ENCODE measurements at places on chromosomes 5 and 9. TPM values are rescaled to one million over a fixed set of nuclear protein-coding genes. Genes with fewer than 3 reads are reported as not detected.

Gene CATSPER3
- 0.34 TPM for total RNA-seq

Gene CKMT2
- total RNA-seq: not detected

Gene ZNF454
- total RNA-seq: not detected

Gene AMACR
- total RNA-seq: 5.1 TPM

Gene SLC6A19
- 1.6 TPM for total RNA-seq

Gene GNG10
- total RNA-seq: 13.1 TPM

DNA sequence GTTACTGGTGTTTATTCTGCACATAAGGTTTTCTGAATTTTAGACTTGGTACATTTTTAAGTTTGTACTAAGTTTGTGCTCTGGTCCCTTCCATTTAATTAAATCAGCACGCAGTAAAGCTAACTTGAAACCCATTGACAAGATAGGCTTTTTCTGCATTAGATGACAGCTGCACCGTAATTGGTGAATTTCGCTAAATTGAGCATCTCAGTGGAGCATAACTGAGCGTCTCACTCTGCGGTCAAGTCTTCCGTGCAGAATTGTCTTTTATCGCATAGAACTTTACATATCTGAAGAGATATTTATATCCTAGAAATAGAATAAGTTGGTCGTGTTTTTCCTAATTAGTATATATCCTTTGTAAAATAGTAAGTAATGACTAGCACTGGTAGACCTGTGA lies 4.1 kb downstream of the SUB1 start:
- no peak for DNase-seq

- DNase-seq: no peak
Observed at GRCh38 chr5:124665035-124665434, 81.4 kb downstream of the ZNF608 start.

DNA sequence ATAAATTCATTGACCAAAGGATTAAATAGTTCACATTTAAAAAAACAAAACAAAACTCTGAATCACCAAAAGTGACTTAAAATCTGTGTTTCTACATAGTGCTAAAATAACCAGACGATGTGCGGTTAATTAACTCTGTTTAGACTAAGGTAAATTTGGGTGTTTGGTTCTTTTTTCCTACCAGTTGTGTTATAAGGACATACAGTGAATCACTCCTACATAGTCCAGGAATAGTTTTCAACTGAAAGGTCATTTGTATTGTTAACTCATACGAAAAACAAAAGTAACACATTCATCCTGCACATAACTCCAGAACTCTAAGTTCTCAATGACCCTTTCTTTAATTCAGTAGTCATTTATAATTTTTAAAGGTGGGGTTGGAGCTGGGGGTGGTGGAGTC lies 203.7 kb downstream of the GLIS3 start:
- no peak for DNase-seq

DNA sequence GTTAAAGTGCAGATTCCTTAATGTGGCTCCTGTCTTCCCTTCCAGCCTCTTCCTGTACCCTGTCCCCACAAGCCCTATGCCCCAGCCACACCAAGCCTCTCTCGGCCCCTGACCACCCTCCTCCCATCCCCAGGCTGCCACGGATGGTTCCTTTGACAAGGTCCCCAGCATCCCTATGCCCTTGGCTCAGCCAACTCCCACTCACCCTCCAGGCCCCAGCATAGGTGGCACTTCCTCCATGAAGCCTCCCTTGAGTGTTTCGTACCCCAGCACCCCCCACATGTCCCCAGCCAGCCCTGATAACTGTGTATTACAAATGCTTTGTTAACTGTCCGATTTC lies 115.5 kb upstream of the TBC1D2 start:
- DNase-seq: no peak

GRCh38 chr5:68533051-68533450 lies 317.5 kb downstream of the PIK3R1 start:
- DNase-seq: no peak

- no peak for DNase-seq
Observed at GRCh38 chr5:165126598-165126997, 1621.2 kb downstream of the MAT2B start.

GRCh38 chr5:177553671-177554429 lies 513 bp downstream of the FAM193B start:
- DNase-seq: peak; percentile 80

DNA sequence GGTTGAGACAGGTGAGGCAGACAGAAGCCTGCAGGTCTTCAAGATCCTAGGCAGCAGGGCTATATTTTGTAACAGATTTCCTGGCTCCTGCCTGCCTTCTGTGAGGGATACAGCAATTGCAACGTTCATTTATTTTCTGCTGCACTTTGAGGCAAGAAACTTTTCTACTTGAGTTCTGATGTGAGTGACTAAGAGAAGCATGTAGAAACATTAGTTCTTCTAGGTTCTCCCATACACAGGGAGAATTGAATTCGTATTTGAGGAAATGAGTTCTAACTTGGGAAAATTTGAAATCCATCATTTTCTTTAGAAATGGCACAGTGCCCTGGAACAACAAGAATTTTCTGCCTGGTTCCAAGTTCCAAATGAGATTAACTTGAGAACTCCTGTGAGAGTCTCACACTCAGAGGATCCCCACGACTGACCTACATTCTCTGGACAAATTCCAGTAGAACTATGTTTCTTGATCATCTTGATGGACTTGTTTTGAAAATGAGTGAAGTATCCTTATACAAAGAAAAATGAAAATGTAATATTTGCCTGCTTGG lies 15.0 kb downstream of the MAMDC2 start:
- no peak for DNase-seq

- DNase-seq: no peak
Observed at GRCh38 chr5:41892031-41892430, 12.1 kb upstream of the RIMOC1 start.

GRCh38 chr5:10479154-10479721 lies 37.6 kb downstream of the ROPN1L start:
- DNase-seq: no peak

DNA sequence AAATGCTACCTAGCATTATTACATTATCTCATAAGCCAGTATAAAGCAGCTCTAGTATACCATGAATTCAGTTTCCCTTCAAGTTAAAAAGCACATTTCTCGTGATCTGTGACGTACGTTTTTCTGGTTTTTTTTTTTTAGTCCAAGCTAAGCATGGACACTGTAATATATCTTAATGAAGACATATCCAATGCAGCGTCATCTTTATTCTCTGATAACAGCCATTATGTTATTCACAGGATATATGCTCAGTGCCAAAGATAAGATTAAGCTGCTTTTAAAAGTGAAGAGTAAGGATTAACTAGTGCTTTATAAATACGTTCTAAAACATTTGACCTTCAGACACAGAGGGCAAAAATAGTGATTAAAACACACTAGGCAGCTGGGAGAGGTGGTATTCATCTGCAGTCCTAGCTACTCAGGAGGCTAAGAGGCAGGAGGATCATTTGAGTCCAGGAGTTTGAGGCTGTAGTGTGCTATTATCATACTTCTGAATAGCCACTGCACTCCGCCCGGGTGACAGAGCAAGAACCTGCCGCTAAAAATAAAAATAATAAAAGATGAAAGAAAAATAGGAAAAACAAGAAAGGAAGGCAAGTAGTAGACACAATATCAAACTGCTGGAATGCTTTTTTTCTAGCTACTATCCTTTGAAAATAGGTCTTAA lies 7.7 kb downstream of the CSNK1A1 start:
- no peak for DNase-seq

DNA sequence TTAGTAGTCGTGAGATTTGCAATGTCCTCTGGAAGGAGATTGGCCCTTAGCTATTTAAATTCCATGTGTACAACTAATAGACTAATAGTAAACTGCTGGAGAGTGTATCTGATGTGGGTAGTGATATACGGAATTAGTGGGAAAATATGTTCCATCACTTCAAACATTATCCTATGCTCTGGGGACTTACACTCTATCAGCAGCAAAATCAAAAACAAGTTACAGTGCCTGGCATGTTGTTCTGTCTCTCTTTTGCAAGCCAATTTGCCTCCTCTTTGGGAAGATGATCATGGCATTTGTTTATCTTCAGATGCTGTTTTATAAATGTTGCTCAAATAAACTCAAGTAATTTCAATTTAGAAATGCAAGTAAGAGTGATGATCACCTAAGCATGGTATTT lies 311.9 kb upstream of the ACO1 start:
- no peak for DNase-seq

DNA sequence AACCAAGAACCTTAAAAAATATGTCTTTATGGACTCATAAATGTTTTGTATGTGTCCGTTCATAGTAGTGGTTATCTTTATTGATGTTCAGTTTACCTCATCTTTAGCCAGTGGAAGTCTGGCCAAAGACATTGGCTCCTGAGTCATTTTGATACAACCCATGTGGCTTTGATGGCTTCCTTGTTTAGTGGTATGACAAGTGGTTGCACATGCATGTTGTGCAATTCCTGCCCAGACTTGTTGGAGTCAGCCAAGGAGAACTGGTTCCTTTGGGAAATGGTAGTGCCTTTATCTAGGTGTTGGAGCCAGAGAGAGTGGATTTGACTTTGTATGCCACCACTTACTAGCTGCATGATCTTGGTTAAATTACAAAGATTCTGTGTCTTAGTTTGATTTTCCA lies 94.3 kb downstream of the RPS23 start:
- no peak for DNase-seq

GRCh38 chr5:176412517-176413254 lies 3.7 kb downstream of the CLTB start:
- DNase-seq: no peak

- DNase-seq: no peak
Observed at GRCh38 chr5:15927710-15928380, 251.7 kb downstream of the MARCHF11 start.

Measured in K562 (cell line).